ENCODE measurements at places on chromosomes 7 and 10.

GRCh38 chr7:85566095-85566794 is 379.4 kb upstream of the SEMA3D start:
- no peak for DNase-seq

DNA sequence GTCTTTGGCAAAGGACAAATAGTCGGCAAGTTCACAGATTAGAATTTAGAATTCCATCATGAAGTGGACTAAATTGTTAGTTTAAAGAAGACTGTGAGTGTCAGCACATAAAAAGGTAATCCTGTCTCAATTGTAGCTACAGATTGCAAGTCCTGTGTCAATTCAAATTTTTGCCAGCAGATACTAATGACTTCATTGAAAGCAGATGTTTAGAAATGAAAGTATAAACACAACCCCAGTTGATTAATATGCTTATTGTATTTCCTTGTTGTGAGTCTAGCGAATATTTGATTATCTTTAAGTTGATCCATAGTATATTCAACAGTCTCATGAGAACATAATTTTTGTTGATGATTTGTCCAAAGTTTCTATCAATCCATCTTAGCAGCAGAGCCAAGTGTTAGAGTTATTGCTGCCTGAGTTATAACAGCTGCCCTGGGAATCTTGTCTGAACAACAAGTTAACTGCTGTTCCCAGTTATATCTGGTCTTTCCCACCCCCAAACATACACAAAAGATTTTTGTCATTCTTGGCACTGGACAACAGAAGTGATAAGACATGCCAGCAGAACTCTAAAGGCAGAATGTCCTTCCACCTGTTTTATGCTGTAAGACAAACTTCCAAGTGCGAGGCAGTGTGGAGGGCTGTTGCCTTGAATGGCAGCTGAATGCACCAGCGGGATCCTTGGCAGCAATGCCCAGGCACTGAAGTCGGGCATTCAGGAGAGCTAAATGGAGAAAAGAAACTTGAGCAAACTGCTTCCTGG is 21.3 kb upstream of the HERPUD2 start:
- DNase-seq, result no peak

DNA sequence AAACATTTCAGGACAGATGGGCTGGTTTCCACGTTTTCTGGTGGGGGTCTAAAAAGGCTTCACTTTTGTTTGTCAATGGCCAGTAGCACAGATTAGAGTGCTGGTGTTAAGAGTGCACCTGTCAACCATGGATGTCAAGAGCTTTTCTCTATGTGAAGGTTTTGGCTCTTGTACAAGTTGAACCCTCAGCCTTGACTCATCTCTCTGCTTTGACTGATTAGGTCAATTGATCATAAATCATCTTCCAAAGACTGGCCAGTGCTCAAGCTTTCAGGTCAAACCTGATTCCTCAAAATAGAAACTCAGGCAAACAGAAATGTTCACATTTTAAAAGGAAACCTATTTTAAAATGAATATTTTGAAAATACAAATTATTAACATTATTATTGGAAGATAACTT is 59.6 kb upstream of the SP4 start:
- DNase-seq, result no peak

- DNase-seq, result no peak
Observed at GRCh38 chr10:110725801-110726630, 81.9 kb downstream of the RBM20 start.

- DNase-seq, result no peak
Observed at GRCh38 chr10:68957654-68958053, 1.7 kb downstream of the DDX21 start.

DNA sequence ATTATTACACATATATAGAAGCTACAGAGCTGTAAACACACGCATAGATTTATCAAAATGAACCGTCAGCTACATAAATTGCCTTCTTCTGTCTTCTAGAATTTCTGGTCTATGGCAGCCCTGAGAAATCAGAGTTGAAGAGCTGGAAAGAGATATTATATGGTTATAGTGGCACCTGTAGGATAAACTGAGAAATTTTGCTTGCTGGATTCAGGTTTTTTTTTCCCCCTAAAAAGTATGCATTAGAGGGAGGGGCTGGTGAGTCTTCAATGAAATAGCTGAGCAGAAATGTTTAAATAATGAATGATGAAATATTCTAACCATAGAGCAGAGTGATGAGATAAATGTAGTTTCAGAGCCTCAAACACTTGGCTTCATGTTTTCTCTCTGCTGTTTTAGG is 78.0 kb upstream of the DYNC1I1 start:
- DNase-seq, result no peak

DNA sequence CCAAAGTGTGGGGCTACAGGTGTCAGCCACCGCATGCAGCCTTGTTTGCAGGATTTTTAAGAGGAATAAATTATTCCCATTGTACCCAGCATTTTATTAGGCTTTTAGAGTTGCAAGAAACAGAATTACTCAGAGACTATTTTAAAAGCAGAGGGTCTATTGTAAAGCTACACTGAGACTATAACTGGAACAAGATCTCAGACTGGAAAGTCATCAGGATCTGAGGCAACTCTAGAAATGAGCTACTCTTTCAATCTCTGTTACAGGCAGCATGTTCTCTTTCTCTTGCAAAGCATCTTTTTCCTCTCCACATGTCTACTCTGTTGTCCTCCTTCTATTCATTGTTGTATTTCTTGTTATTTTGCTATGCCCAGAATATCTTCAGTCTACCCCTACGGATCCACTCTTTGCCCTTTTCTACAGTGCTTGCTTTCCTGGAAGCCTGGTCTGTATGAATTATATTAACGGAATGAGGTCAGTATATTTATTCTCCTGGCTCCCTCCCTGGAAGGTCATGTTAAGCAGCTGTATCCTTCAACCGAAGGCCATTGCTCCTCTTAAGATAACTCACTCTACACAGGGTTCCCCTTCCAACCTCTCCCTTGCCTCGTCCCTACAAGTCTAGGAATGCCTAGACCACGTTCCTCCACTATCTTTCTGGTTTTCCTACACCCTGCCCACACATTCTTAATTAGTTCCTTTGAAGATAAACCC is 27.7 kb upstream of the MICU1 start:
- DNase-seq, result no peak

DNA sequence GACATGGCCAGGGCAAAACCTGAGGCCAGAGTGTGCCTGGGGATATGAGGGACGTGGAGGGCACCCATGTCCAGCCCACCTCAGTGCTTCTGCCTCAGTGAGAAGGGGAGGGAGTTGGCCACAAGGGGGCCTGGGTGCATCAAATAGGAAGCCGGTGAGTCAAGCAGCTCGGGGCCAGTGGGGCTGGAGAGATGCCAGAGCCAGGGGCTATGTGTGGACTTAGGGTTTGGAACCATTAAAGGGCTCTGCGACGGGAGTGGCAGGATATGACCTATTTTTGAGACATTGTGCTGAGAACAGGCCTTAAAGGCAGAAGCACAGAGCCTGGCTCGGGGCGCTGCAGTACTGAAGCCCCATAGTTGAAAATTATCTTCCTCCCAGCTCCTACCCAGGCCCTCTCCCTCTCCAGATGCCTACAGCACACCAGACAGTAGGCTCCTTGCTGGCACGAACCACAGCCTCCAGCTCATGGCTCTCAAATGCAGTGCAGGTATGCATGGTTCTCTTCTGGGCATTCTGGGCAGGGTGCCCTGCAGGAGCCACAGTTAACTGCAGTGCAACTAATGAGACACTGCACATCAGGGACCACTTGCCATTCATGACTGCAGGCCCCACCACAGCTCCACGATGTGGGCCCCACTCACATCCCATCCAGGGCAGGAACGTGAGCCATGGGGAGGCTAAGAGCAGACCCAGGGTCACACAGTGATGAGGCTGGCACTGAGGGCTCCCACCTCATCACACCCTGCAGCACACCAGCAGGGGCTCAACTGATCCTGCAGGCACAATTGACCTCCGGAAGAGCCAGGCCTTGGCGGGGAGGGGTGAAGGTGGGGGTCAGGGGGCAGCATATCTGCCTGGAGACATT is 7.2 kb upstream of the PGAM2 start:
- DNase-seq, result no peak

DNA sequence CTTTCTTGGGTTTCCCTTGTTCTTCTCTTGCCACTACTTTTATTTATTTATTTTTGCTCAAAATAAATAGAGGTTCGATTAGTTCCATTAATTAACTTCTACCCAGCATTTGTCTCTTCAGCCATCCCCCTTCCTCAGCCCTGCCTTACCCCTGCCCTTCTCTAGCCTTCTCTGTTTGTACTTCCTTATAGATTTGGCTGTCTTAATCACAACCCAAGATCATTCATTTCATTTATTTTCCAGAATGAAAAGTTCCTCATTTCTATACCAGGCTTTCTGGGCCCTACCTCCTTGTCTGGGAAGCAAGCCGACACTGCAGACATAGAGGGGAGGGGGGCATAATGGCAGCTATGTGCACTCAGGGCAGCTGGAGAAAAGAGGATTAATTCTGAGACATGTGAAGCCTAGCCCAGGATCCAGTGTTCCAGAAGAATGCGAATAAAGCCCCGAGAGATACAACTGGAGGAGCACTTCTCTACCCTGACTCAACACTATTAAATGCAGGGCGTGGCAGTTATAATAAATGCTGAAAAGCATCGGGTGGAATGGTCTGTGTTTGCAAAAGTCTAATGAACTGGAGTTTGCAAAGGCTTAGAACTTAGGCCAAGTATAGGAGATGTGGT is 6.4 kb upstream of the PDCD4 start:
- no peak for DNase-seq

DNA sequence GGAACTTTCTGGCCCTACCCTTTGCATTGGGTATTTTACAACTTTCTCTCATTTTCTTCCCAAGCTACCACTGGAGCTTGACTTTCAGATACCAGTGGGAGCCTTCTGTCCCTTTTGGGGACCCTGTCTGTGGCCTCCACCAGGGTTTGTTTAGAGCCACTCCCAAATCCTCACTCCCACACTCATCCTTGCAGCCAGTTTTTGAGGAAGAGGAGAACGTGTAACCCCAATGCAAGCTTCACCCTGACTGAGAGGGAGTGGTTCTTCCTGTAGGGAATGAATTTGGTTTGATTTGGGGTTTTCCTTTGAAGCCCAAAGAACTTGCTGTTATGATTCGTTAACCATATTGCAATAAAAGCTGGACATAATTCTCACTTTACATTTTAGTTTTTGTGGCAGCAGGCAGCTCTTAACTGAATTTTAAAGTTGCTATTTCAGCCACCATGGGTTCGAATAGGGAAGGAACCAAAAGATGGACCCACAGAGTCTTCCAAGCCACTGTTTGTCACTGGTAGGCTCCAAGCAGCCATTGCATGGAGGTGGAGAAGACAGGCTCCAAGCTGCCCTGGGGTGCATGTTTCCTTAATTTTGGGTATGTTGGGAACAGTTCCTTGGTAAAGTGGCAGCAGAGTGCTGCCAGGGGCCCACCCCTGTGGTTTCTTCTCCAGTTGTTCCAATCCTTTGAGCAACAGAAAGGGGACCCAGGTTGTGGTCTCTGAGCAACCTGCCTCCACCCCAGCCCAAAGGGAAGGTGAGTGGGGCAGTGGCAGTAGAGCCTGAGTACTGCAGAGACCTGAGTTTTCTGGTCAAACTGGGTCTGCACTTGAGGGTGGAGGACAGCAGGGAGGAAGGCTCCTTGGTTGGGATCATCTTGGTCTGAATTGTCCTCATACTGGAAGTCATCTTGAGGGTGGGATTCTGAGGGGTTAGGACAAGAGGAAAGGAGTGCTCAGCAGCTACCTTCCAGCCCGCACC is 5.1 kb downstream of the EVX1 start:
- DNase-seq, result no peak

GRCh38 chr10:80598084-80598798 is 60.5 kb downstream of the SH2D4B start:
- no peak for DNase-seq

GRCh38 chr7:497946-498655 is 21.5 kb downstream of the PDGFA start:
- no peak for DNase-seq

GRCh38 chr7:25578991-25579777 is 350.9 kb upstream of the NPVF start:
- DNase-seq, result no peak

DNA sequence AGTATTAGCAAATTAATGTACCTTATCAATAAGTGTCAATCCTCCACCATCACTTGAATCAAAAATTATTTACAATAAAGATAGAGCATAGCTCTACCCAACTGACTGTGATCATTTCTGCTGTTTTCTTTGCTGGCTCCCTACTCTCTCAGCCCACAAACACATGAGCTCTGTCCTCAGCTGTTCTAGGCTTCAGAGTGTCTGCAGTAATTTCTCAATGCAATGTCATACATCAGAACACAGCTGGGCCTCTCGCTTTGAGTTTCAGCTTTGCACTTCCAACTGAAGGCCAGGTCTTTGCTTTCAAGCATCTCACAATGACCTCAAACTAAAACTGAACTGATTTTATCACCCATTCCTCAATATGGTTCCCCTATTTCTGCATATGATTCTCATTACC is 55.7 kb downstream of the RNF133 start:
- no peak for DNase-seq

- DNase-seq, result no peak
Observed at GRCh38 chr7:56087445-56087844, 5.3 kb downstream of the PHKG1 start.

DNA sequence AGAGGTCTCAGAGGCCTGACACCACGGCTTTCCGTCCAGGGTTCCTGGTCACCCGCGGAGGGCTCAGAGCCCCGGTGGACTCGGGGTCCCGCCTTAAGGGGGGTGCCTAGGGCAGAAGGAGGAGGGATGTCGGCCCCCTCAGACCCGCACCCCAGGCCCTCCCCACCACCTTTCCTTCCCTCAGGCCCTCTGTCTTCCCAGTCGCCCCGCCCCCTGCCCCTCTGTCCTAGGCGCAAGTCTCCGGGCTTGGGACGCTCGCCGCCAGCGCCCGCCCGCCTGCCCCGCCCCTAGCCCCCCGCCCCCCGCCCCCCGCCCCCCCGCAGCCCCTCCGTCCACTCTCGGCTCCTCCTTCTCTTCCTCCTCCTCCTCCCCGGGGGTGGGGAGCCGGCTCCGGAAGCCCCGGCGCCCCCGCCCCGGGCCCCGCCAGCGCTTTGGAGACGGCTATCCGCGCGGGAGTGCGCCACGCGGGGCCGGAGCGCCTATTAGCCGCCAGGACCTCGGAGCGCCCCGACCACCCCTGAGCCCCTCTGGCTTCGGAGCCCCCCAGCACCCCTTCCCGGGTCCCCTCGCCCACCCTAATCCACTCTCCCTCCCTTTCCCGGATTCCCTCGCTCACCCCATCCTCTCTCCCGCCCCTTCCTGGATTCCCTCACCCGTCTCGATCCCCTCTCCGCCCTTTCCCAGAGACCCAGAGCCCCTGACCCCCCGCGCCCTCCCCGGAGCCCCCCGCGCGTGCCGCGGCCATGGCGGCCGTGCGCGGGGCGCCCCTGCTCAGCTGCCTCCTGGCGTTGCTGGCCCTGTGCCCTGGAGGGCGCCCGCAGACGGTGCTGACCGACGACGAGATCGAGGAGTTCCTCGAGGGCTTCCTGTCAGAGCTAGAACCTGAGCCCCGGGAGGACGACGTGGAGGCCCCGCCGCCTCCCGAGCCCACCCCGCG is at the start of gene AEBP1:
TSS of gene AEBP1 (plus strand) at position 423 of the 937 bp plus-strand sequence. CDS start at position 744, 321 bp downstream.
- no peak for DNase-seq

GRCh38 chr7:85021101-85021704 is 165.7 kb downstream of the SEMA3D start:
- DNase-seq, result no peak

GRCh38 chr7:37377231-37377630 is 71.4 kb downstream of the ELMO1 start:
- DNase-seq, result no peak

GRCh38 chr10:110460111-110460809 is 37.4 kb upstream of the DUSP5 start:
- DNase-seq, result no peak

GRCh38 chr7:21256310-21256877 is 171.5 kb upstream of the SP4 start:
- no peak for DNase-seq
